Renal cortex interstitium (tissue), 15 donors: ENCODE measurements at places on chromosomes 2 and 18. TPM values are rescaled to one million over a fixed set of nuclear protein-coding genes. Genes with fewer than 3 reads are reported as not detected.

Gene SFTPB
- 0.08 TPM for polyA plus RNA-seq

Gene C2orf78
- not detected for polyA plus RNA-seq

Gene POTEF
- not detected for polyA plus RNA-seq

Gene ADAM23
- 3.6 TPM for polyA plus RNA-seq

Gene RIT2
- not detected for polyA plus RNA-seq

Gene RUFY4
- 0.23 TPM for polyA plus RNA-seq

Gene KCNF1
- 1.00 TPM for polyA plus RNA-seq

Gene EHBP1
- polyA plus RNA-seq = 50.8 TPM

Gene VSNL1
- polyA plus RNA-seq = 4.2 TPM

Gene ALK
- polyA plus RNA-seq = 0.17 TPM

Gene DSC3
- polyA plus RNA-seq = 2.6 TPM

Gene MFSD2B
- polyA plus RNA-seq = 3.9 TPM

Gene IL1RL2
- polyA plus RNA-seq = 1.4 TPM

Gene HOXD9
- polyA plus RNA-seq = 80.9 TPM

Gene ANO7
- polyA plus RNA-seq = 1.7 TPM

Gene NEURL3
- polyA plus RNA-seq = 4.0 TPM

Gene KYNU
- 7.5 TPM for polyA plus RNA-seq

Gene DNAH7
- 6.5 TPM for polyA plus RNA-seq

Gene C2orf72
- polyA plus RNA-seq = 3.3 TPM

Gene DNAH6
- 1.9 TPM for polyA plus RNA-seq

DNA sequence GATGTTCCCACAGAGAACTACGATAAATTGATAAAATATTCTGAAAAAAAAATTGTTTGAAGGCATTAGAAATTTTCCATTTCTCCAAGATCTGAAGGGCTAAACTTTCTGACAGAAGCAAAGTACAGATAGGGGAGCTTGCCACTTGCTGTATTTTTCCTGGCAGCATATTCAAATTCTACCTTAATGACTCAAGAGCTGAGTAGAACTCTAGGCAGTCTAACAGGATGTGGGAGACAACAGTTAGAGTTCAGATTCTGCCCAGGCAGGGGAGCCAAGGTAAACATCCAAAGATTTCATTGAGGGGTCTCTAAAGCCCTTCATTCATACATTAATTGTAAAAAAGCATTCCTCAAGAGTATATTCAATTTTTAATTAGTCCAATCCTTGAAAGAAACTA is 46.0 kb upstream of the RIT2 start:
- DNase-seq = no peak

GRCh38 chr2:180621941-180622918 is 358.2 kb upstream of the UBE2E3 start:
- DNase-seq = no peak

DNA sequence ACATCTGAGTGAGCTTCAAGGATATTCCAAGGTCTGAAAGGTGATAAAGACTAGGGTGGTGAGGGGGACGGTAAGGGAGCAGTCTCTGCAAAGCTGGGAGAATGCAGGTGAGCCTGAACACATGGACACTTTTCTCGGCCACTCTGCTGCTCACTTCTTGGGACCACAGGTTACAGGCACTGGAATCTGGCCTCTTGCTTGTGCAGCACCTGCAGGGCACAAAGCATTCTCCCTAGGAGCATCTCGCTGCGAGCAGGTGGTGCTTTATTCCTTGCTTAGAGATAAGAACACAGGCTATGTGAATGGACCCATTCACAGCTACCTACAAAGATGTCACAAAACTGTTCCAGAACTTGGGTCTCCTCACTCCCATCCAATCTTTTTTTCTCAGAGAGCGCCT is 153.2 kb downstream of the DDX1 start:
- DNase-seq = no peak

DNA sequence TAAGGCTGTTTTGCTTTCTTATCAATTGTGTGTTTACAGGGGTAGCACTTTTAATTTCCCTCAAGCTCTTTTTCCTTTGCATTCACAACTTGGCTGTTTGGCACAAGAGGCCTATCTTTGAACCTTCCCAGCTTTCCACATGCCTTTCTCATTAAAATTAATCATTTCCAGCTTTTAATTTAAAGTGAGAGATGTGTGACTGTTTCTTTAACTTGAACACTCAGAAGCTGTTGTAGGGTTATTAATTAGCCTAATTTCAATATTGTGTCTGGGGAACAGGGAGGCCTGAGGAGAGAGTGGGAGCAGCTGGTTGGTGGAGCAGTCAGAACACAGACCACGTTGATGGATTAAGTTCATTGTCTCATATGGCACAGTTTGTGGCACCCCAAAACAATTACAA is 4.7 kb downstream of the ASB1 start:
- DNase-seq = no peak

GRCh38 chr2:38076152-38076709 is 280 bp upstream of the CYP1B1 start:
- DNase-seq = peak; percentile 78

DNA sequence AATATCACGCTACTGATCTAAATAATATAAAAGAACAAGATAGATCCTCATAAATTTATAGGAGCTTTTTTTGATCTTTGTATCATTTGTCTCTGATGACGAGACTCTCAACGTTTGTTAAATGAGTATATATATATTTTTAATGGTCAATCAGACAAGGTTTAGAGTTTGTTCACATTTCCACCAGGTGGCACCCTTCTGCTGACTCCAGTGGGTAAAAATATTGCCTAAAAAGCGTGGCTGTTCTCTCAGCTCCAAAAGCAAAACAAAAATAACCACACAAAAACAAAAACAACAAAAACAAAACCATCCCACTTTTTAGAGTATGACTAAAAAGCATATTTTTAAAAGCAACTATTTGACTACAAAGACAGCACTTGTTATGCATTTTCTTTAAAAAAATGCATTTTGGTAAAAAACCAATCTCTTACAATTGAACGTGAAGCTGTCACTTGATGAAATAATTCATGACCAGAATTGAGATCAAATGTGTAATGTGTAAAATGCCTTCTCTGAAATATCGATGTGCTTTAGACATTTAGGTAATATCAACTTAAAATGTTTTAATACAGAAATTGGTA is 723.2 kb downstream of the DPP10 start:
- peak; percentile 54 for DNase-seq

GRCh38 chr18:49273241-49273880 is 187.1 kb downstream of the DYM start:
- DNase-seq = no peak

- DNase-seq = no peak
Observed at GRCh38 chr2:105297216-105297615, 32.3 kb downstream of the TGFBRAP1 start.

- no peak for DNase-seq
Observed at GRCh38 chr2:202627042-202627441, 7.7 kb upstream of the FAM117B start.

DNA sequence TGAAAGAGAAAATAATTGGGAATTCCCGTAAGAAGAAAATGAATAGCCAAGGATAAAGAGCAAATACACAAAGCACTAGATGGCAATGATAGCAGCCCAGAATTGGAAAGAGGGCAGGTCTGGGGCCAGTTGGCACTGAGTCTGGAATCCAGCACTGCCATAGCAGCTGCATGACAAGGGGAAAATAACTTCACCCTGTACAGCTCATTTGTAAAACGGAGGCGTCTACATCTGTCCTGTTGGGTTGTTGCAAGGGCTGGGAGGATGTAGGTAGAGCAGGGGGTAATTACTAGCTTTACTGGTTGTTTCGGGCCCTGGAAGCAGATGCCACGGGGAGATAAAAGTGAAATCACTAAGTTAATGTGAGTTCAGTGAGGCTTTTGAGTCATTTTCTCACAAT is 110.0 kb upstream of the RASGRP3 start:
- no peak for DNase-seq

DNA sequence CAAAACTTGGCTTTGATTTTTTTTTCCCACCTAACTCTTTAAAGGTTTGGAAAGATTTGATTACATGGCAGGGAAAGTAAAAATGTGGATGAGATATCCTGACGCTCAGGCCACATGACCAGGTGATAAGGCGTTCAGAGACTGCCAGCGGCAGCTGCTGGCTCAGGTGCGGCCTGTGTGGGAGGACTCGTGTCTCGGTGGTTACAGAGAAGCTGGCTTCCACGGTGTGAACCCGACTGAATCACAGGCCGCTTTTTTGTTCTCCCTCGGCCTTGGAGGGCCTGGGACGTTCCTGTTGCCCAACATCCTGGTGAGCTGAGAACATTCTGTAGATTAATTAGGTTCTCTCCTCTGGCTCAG is 124.2 kb upstream of the ZNF516 start:
- no peak for DNase-seq

- DNase-seq = no peak
Observed at GRCh38 chr2:237864940-237865622, 5.7 kb downstream of the RAMP1 start.

- no peak for DNase-seq
Observed at GRCh38 chr2:7813541-7814292, 868.1 kb upstream of the ID2 start.

- DNase-seq = no peak
Observed at GRCh38 chr2:29010946-29011345, 29.8 kb downstream of the TOGARAM2 start.

- DNase-seq = peak; percentile 76
Observed at GRCh38 chr18:62526098-62527025, 3.5 kb downstream of the ZCCHC2 start.

GRCh38 chr2:130387071-130387400 is 31.2 kb downstream of the PTPN18 start:
- no peak for DNase-seq

- no peak for DNase-seq
Observed at GRCh38 chr2:68741805-68742306, 7.2 kb downstream of the ARHGAP25 start.

- DNase-seq = no peak
Observed at GRCh38 chr2:18490901-18491300, 69.6 kb downstream of the RDH14 start.

GRCh38 chr18:74331404-74331803 is 15.8 kb downstream of the C18orf63 start:
- DNase-seq = no peak

- DNase-seq = no peak
Observed at GRCh38 chr18:69128978-69129377, 271.7 kb upstream of the DOK6 start.

GRCh38 chr2:34892766-34893165 is 1293.7 kb upstream of the FAM98A start:
- DNase-seq = no peak

DNA sequence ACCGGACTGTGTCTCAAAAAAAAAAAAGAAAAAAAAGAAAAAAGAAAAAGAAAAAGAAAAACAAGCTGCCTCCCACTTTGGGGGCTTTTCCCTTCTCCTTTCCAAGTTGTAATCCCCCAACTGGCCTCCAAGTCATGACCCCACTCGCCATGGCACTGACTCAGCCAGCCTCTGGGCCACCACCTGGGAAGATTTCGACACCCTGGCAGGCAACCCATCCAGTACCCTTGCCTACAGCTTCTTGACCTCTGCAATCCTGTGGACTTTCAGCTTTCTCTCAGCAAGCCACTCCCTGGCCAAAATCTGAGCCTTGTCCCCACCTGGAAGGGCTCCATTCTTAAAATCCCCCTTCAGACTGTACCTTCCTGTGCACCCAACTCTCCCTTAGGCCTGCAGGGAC is 22.3 kb upstream of the FOSL2 start:
- no peak for DNase-seq

DNA sequence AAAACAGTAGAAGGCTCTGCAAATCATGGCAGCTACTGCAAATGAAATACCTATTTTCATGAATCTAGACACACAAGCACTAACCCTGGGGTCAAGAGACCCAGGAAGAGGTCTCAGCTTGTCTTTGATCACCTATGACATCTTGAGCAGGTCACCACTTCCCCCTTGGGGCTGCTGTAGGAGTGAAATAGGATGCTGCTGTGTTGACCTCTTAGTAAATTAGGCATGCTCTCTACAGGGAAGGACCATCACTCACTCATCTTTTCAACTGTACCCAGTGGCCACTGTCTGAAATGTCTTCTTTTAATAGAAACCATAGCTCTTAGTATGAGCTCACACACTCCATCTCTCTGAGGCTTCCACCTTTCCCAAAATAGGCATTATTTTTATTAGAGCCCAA is 83.8 kb downstream of the NCK2 start:
- no peak for DNase-seq

- no peak for DNase-seq
Observed at GRCh38 chr2:51231071-51231470, 199.1 kb upstream of the NRXN1 start.

DNA sequence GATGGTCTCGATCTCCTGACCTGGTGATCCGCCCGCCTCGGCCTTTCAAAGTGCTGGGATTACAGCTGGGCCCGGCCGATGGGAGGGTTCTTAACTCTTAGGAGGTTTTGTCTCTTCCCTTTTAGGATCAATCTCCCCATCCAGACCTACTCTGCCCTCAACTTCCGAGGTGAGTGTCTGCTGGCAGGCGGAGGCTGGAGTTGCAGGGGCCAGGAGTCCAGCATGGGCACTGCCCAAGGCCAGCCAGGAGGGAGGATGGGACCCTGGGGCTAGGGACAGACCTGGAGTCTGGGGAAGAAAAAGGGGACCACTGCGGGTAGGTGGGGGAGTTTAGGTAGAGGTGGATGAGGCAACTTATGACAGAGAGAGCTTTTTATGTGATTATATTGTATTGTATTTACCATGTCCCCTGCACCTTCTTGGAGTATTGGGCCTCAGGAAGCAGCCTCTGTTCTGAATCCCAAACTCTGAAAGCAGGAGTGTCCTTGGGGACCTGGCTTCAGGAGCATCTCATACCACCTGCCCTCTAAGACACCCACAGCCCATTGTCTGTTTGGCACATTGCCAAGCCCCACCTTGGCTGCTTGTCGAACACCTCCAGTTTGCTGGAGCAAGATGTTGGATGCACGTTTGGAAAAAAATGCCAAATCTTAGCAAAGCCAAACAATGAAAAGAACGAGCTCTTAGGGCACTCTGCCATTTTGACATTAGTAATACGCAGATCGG is 5.6 kb downstream of the DES start:
- no peak for DNase-seq

- no peak for DNase-seq
Observed at GRCh38 chr2:11163439-11164317, 8.4 kb downstream of the SLC66A3 start.

GRCh38 chr2:235541838-235542549 is 48.2 kb downstream of the AGAP1 start:
- DNase-seq = no peak

GRCh38 chr2:36706021-36706876 is 9.7 kb downstream of the VIT start:
- DNase-seq = no peak

- DNase-seq = no peak
Observed at GRCh38 chr2:33433279-33434235, 42.9 kb upstream of the RASGRP3 start.

DNA sequence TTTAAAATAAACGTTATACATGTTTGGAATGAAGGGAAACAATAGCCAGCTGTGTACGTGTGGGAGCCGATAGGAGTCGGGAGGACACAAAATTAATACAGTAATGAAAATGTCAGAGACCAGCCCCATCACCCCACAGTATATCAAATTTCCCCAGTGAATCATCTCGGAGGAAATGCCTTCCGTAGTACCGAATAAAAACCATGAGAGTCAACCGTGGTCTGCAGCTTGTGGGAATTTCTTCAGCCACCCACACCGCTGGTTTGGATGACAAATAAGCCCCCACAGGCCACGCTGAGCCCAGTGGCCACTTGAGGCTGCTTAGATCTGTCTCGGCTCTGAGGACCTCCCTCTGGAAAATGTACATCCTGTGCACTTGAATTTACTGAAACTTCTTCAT is 133.7 kb downstream of the COL6A3 start:
- DNase-seq = peak; percentile 63

GRCh38 chr18:63997606-63998005 is 27.7 kb downstream of the SERPINB8 start:
- DNase-seq = no peak

GRCh38 chr2:6945087-6945813 is 28.0 kb downstream of the RNF144A start:
- no peak for DNase-seq

- DNase-seq = no peak
Observed at GRCh38 chr2:12014088-12014960, 267.9 kb downstream of the LPIN1 start.
